ENCODE measurements at places on chromosomes 6 and 20.
A peak's percentile ranks its signal among the peaks of the same experiment; 100 is the strongest.

DNA sequence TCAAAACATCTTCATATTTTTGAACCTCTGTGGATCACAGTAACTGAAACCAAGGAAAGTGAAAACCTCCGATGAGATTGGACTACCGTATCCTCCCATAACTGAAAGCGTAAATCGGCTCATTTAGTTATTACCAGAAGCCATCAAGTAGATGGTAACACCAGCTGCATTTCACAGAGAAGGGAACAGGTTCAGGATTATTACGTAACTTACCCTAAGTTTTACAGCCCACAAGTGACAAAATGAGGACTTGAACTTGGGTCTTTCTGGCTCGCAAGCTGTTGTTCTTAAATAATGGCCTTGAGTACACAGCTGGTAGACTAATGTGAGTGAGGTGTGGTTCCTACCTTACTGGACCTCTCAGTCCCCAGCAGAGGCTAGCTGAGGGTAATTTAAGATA lies 37.9 kb upstream of the CBLN4 start:
- DNase-seq = no peak

DNA sequence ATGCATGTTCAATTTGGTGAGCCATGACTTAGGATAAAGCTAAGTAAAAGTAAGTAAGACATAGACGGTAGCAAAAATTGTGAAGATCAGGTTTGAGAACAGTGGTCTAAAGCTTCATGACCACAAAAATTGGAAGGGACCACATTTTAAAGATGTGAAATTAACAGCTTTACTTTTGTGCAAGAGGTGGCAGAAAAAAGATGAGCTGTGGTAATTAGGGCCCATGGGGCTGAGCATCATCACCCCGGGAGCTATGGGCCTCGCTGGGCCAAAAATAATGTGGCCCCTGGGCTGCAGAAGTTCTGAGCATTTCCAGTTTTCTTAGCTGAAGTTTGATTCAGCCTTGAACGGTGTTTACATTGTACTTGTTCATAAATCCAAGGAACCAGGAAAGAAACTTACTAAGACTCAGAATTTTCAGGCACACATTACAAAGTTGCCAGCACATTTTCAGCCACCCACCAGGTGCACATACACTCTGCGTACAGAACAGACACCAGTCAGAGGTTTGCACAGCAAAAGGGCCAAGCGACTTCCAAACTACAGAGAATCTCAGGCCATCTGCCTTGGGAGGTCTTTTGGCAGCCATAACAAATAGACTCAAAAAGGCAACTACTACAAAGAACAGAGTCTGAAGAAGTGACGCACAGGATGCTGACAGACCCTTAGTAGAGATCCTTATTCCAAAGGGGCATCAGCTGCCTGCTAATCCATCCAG lies 57.7 kb downstream of the CSE1L start:
- DNase-seq = no peak

GRCh38 chr6:54907355-54907754 lies 60.8 kb downstream of the FAM83B start:
- DNase-seq = peak; percentile 41

DNA sequence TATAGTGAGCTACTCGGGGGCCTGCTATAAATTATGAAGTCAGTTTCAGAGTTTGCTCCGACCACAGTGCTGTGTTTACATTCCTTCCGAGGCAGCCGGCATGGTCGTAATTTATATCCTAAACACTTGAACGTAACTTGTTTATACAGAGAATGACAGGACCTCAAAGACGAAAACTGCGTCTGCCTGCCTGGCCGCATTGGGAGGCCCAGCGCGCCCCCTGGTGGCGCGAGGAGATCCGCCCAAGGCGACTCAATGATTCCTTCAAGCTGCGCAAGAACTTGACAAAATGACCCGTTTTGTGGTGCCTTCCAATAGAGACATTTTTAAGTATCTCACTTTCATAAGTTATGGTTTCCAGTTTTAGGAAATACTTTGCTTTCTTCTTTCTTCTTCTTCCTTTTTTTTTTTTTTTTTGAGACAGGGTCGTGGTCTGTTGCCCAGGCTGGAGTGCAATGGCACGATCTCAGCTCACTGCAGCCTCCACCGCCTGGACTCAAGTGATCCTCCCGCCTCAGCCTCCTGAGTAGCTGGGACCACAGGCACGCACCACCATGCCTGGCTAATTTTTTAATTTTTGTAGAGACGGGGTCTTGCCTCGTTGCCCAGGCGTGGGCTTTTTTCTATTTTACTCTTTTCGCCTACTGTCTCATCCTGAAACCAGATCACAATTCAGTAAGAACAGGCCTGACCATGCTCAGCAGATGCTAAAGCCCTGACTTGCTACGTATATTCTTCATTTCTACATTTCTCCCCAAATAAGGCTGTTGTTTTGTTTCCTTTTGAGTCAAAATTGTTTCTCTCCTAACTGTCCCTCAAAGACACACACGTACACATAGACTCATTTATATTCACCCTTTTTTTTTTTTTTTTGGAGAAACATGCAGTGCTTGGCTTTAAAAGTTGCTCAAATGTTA lies 7.8 kb downstream of the FOXF2 start:
- peak; percentile 78 for DNase-seq

DNA sequence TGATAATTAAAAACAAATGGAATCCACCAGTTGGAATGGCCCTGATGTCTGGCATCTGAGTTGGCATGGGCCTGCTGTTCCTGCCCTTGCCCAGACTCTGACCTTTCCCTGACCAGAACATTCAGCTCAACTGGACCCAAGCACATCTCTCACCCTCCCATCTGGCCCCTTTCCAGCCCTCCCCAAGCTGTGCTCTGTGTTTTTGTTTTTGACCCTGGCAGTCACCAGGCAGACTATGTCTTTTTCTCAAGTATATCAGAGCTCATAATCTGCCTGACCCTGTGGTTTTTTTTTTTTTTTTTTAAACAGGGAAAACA lies 117.6 kb downstream of the TRDN start:
- DNase-seq = no peak

DNA sequence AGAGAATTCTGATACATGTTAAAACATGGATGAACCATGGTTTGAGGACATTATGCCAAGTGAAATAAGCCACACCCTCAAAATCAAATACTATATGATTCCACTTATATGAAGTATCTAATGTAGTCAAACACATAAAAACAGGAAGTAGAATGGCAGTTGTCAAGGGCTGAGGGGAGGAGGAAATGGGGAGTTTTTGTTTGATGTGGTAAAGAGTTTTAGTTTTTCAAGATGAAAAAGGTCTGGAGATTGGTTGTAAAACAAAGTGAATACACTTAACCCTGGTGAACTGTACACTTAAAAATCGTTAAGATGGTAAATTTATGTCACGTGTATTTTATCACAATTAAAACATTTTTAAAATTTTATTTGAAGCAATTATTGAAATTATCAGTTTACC lies 127.4 kb upstream of the GRIK2 start:
- peak; percentile 60 for DNase-seq

DNA sequence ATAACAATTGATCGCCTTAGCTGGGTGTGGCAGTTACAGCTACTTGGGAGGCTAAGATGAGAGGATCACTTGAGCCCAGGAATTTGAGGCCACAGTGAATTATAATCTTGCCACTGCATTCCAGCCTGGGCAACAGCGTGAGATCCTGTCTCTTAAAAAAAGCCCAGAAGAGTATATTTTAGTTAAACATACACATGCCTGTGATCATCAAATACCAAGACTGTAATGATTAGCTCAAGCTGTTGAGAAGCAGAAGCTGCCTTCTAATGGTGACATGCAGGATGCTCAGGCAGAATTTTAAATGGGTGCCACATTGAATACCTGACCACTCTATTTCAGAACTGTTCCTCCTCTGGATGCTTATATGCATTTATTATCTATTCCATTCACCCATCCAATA lies 8.9 kb upstream of the TMEM14A start:
- no peak for DNase-seq

DNA sequence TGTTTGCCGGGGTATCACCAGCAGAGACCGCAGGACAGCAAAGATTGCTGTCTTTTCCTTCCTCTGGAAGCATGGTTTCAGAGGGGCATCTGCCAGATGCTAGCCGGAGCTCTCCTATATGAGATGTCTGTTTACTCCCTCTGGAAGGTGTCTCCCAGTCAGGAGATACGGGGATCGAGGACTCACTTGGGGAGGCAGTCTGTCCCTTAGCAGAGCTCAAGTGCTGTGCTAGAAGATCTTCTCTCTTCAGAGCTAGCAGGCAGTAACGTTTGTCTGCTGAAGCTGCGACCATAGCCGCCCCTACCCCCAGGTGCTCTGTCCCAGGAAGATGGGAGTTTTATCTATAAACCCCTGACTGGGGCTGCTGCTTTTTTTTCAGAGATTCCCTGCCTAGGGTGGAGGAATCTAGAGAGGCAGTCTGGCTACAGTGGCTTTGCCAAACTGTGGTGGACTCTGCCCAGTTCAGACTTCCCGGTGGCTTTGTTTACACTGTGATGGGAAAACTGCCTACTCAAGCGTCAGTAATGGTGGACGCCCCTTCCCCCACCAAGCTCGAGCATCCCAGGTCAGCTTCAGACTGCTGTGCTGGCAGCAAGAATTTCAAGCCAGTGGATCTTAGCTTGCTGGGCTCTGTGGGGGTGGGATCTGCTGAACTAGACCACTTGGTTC lies 133.0 kb upstream of the FLRT3 start:
- no peak for DNase-seq

- peak; percentile 74 for DNase-seq
These were observed 20.0 kb downstream of the PNLDC1 start for GRCh38 chr6:159819932-159820640.

GRCh38 chr6:157574851-157575424 lies 193.9 kb downstream of the ZDHHC14 start:
- DNase-seq = no peak

- no peak for DNase-seq
These were observed 45.8 kb downstream of the TM9SF4 start for GRCh38 chr20:32155017-32155981.

GRCh38 chr6:22113026-22113766 lies 183.6 kb downstream of the PRL start:
- DNase-seq = no peak

DNA sequence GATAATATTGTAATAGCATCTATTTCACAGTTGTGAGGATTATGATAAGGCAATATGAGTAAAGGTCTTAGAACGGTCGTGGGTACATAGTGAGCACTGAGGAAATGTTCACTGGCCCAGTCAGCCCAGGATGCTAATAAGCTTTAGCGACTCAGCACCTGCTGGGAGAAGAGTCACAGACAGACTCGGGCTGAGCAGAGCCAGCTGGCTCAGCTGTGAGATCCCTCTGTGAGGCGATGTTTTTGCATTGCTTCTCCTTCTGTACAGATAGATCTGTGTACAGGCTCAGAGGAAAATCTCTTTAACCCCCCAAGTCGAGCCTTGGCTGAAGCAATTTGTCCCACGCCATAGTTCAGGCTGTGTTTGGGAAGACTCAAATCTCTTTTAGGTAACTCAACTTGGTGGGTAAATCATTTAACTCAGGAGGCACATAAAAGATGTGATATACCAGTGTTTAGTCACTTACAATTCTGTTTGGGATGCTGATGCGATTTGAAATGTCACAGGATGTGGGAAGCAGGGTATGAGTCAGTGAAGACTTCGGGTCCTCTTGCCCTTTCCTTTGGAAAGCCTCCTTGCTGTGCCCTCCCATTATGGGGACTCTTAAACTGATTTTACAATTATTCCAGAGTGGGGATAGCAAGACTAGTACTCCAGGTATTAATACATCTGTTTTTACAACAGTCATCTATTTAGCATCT lies 53.1 kb downstream of the PHACTR1 start:
- no peak for DNase-seq

- no peak for DNase-seq
These were observed 60.2 kb downstream of the DLL1 start for GRCh38 chr6:170230520-170231292.

DNA sequence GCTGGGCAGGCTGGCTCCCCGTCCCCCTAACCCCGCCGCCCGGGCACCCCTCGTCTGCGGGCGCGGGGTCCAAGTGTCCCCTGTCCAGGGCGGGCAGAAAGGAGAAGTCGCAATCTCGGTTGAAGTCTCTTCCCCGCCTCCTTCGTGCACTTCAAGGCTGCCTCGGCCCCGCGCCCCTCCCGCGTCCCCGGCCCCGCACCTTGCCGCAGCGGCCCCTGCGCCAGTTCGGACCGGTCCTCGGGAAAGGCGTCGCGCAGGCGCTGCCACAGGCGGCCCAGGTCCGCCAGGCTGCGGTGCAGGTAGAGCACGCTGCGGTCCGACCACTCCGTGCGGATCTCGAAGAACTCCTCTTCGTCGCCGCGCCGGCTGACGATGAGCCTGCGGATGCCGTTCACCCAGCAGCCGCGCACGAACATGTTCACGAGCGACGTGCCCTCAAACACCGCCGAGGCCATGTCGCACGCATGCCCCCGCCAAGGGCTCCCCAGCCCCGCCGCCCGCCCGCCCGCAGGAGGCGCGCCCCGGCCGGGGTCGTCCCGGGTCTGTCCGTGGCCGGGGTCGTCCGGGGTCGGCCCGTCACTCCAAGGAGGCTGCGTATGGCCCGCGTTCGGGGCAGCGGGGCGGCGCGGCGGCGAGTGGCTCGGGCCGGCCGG lies at the start of gene PXDC1:
Gene PXDC1, minus strand, starts transcription at position 637 of the 653 bp plus-strand sequence. Its CDS starts 182 bp downstream, at position 455.
- no peak for DNase-seq

DNA sequence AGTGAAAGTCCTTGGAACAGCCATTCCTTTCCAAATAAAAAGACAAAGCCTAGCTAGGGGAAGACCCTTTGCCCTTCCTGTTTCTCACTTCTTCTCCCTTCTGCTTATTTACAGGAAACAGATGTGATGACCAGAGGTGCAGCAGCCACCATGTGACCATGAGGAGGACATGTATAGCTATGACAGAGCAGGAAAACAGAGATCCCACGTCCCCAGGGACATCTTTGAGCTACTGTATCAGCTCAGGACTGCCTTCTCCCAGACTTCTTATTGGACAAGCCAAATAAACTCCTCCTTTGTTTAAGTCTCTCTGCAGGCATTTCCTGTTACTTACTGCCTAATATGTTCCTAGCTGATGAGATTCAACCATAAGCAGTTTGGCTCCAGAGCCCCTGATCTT lies 133.1 kb upstream of the MLN start:
- no peak for DNase-seq

GRCh38 chr6:7979831-7980230 lies 69.2 kb upstream of the TXNDC5 start:
- no peak for DNase-seq

GRCh38 chr20:32395066-32395465 lies 36.9 kb downstream of the ASXL1 start:
- DNase-seq = no peak

- DNase-seq = no peak
These were observed 929.6 kb downstream of the C6orf118 start for GRCh38 chr6:164379795-164380194.

DNA sequence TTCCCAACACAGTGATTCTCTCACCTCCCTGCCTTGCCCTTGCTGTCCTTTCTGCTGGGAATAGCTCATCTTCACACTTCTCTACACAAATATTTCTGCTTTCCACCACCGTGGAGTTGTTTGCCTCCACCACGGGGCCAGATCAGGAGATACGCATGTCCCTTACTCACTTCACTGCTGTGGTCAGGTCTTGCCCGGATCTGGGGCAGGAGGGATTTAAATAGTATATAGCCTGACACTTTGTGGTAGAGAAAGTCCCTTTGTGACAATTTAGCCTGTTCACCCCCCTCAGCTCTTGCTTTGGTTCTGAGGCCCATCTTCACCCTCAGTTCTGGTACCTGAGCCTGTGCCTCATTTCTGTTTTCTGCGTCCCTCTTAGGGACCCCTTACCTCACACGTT lies 92.6 kb upstream of the PREP start:
- no peak for DNase-seq

Data from MM.1S (cell line).